Natural killer cell treated with Interleukin-12 subunit alpha and Interleukin-12 subunit beta and Interleukin-15 and Interleukin-18, amount 100 ng/mL, for 72 hours (primary cell): ENCODE measurements at places on chromosomes 16 and 17.
A peak's percentile ranks its signal among the peaks of the same experiment; 100 is the strongest.

- DNase-seq: no peak
Measured at GRCh38 chr16:10895053-10895946, 18.3 kb downstream of the CIITA start.

- no peak for DNase-seq
Measured at GRCh38 chr17:72622661-72623433, 469.6 kb downstream of the SLC39A11 start.

DNA sequence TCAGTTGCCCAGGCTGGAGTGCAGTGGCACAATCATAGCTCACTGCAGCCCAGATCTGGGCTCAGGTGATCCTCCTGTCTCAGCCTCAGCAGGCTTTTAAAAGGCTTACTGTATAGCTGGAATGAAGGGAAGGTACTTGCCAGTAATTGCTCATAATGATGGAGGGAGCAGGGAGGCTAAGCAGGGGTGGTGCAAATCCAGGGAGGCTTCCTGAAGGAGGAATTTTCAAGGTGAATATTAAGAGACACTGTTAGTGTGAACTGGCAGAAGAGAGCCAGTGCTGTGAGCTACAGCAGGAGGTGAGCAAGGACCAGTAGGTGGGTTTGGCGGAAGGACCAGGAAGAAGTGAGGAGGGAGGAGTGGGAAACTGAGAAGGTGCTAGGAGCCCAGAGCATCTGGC is 24.7 kb downstream of the CRHR1 start:
- no peak for DNase-seq

DNA sequence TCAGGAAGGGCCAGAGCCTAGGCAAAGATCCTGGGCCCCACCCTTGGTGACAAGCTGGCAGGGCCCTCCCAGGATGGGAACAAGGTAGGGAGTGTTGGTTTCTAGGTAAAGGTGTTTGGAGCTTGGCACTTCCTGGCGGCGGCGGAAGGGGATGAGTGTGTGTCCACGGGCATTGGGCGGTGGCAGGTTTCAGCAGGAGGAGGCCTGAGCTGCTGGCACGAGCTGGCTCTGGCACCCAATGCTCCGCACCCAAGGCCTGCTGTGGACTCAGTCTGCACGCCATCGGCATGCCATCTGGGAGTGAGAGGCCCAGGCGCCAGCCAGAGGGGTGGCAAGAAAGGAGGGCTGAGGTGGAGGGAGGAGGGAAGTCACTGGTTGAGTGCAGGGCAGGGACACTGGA is 46.9 kb upstream of the TAC4 start:
- no peak for DNase-seq

DNA sequence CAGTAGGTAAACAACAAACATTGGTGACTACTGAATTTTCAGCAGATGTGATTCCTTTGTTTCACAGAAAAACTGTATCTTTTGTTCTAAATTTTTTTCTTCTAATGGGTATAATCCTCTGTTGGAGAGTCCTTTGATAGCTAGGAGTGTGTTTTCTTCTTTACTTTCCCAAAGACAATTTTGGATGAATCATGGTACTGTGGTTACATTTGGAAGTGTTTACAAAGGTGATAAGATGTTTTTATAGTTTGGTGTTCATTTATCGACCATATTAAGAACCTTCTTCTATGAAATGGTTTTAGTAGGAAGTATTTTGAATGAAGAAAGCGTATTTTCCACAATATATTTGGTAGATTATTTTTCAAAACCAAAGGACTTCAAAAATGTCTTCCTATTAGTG is 333.7 kb downstream of the WWOX start:
- DNase-seq: no peak

GRCh38 chr16:89615596-89616090 is 2.2 kb downstream of the DPEP1 start:
- no peak for DNase-seq

DNA sequence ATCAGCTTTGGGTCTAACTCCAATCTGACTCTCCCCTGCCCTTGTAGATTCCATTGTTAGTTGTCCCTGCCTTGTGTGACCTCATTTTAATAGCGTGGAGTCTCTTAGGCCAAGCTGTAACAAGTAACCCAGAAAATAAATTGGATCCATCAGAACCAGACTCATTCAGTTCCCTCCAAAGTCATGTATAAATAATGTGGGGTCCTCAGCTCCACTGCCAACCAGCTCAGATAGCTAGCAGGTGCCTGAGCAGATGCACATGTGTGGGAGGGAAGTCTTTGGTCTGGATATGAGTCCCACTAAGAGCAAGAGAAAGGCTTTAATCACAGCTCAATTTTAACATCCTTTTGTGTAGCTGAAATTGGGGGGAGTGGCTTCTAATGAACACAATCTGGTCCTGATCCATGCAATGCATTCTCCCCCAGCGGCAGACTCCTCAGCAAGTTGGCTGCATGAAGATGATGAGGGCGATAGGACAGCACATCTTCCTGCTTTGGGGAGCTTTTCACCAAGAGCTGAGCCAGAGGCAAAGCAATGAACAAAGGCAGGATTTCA is 151.6 kb downstream of the ABCC12 start:
- no peak for DNase-seq

- no peak for DNase-seq
Measured at GRCh38 chr16:69031877-69032301, 73.6 kb upstream of the HAS3 start.

- no peak for DNase-seq
Measured at GRCh38 chr16:68526143-68526781, 12.8 kb upstream of the ZFP90 start.

DNA sequence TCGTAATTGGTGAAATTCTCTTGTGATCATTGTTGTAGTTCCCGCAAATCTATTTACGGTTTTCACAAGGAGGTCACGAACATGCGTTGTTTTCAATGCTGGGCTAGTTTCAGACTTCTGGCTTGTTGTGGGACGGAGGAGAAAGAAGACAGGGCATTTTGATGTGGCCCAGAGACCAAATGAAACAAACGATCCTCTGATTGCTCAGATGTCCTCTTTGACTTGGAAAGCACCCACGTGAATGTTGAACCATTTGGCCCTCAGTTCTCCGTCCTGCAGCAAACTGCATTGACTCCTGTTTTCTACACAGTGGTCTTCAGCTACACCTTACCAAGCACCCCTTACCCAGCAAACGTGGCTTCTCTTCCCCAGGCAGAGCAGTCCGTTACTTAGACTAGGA is 391.0 kb downstream of the WWOX start:
- DNase-seq: no peak

DNA sequence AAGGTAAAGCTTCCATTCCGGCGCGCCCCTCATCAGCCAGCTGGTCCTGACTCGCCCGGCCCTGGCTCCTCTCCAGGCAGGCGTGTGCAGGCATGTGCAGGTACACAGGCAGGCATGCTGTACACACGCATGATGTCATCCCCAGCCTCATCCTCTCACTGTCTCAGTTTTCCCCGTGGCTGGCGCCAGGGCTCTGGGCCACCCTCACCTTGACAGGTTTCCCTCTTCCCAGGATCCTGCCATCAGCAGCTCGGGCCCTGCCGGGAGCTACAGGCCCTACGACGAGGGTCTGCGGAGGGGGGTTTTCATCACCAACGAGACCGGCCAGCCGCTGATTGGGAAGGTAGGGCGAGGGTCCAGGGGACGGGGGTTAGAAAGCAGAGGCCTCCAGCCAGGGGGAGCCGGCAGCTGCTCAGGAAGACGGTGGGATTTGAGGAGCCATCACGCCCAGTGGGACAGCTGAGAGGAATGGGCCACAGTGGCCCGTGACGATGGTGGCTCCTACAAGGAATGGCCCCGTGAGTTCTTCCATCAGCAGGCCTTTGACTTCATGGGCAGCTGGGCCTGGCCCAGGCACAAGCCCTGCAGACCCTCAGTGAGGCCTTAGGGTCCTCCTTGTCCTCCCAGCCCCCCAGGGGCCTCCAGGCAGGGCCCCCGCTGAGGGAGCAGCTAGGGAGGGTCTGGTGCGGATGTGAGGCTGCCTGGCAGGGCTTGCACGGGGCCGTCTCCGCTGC is 8.5 kb downstream of the GAA start:
- DNase-seq: no peak

- no peak for DNase-seq
Measured at GRCh38 chr17:33266116-33266515, 27.0 kb downstream of the ASIC2 start.

DNA sequence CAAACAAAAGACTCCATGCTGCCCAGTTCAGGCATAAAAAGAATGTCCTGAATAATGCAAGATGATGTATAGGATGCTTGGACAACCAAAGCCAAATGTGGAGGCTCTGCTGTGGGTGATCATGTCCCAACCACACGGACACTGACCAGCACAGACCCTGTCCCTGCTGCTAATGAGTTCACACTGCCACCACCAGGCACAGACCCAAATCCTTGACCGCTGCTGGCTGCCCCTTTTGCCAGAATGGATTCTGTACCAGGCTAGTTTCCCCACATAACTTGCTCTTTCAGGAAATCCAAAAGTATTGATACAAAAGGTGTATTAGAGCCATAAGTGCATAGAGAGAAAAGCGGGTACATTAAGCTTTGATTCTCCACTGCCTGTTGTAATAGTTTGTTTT is 60.9 kb downstream of the XYLT1 start:
- DNase-seq: no peak

DNA sequence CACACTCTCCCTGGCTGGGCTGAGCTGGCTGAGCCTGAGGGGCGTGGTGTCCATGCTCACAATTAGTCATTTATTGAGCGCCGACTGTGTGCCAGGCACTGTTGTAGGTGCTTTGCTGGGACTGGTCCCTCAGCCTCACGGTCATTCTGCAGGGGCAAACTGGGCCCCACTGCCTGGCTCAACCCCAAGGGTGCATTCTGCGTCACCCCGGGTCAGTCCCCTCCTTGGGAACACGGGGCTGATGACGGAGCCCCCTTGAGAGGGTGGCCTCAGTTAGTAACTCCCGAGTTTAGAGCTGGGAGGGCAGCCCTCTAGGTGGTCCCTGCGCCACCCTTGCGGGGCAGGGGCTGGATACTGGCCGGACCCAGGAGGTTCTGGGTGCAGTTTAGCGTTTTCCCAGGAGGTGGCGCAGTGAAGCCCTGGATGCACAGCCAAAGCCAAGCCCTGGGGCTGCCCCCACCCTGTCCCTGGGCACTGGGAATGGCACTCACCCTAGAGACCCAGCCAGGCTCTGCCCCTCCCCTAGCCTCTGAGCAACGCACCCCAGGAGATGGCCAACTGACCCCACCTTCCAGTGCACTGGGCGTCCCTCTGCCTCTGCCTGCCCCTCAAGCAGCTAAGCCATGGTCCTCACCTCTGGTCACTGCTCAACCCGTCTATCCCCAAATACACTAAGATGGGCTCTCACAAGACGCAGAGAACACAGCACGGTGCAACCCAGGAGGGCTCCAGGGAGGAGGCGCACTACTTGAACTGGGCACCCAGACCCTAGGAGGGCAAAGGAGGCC is 243.2 kb upstream of the GSE1 start:
- no peak for DNase-seq

DNA sequence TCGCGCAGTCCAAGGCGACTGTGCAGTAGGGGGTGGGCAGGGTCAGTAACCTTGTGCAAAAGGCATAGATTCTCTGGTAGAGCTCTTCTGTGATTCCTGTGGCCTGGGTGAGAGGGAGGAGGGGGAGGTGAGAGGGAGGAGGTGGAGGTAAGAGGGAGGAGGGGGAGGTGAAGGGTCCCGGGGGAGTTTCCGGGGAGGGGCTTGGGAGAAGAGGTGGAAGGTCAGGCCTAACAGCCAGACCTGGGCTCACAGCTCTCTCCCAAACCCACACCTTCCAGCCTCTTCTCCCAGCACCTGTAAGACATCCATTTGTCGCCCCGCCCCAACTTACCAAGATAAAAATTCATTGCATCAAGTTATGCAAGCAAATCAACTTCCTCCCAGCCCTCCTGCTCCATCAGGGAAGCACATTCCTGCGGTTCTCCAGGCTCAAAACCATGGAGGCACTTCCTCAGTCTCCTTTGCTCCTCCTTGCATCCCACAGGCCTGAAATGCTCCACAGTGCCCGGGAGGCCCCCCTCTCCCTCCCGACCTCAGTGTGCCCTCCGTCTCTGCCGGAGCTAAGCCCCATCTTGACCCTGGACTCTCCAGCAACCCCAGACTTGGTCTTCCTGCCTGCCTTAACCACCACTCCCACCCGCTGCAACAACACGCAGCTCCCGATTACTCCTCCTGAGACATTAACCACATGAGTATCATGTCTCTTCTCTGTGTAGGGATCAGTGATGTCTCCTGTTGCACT is 30.5 kb downstream of the PIK3R6 start:
- DNase-seq: no peak

DNA sequence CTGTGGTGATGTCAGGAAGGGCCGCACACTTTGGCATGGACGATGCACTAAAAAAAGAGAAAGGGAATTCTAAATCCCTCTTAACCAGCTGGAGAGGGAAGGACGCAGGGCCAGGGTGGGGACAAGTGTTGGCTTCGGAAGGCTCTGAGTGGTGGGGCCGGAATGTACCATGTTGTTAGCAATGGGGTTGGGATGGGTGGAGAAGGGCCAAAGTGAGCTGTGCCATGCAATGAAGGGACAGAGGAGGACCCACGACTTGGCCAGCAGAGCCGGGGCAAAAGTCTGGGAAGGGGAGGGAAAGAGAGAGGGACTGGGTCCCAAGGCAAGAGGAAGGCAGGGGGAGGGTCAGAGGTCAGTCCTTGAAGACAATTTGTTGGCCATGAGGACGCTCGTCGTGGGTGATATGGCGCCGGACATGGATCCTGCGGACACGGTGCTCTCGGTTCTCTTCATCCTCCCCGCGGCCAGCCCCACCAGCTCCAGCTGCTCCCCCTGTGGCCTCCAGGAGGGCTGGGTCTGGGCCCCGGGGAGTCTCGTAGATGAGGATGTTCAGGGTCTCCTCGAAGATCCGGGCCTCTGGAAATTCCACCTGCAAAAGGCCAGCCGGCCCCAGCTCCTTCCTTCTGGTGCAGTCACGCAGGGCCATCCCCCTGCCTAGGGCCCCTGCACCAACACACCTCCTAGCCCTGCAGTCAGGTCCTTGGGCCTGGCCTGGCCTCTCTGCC is 6.4 kb downstream of the ASPHD1 start:
- no peak for DNase-seq

DNA sequence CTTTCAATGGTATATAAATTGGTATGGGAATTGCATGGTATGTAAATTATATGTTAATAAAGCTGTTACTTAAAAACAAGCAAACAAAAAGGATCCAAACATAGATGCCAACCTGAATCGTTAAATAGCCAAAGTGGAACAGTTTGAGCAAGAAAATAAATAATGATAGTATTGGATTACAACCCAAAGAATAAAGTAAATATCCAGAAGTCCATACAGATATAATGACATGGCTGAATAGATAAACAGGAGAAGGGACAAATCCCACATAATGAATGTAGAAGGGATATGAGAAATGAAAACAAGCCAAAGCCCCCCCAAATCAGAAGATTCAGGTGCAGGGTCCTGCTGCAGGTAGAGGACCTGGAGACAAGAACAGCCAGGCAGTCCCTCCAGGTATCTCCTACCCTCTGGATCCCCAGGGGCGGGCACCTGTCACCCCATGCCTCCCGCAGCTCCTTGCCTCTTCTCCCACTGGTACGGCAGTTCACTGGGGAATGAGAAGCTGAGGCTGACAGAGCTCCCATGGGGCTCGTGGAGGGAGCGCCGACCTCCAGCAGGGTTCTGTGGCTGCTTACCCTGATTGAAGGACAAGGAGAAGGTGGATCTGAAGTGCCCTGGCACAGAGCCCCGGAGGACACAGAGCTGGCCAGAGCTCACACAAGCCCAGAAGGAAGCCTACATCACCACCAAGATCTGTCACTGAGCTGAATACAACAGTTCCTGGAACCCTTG is 9.9 kb upstream of the LCAT start:
- DNase-seq: no peak

- DNase-seq: no peak
Measured at GRCh38 chr17:78394209-78394608, 15.8 kb downstream of the PGS1 start.

- DNase-seq: no peak
Measured at GRCh38 chr17:43444223-43445008, 39.4 kb upstream of the DHX8 start.

GRCh38 chr16:50696575-50697420 is 3.4 kb downstream of the NOD2 start:
- peak; percentile 76 for DNase-seq
